ENCODE measurements at places on chromosomes 6 and 20.

GRCh38 chr20:63833776-63834490, 2.9 kb upstream of the ZBTB46 start:
- DNase-seq: no peak

DNA sequence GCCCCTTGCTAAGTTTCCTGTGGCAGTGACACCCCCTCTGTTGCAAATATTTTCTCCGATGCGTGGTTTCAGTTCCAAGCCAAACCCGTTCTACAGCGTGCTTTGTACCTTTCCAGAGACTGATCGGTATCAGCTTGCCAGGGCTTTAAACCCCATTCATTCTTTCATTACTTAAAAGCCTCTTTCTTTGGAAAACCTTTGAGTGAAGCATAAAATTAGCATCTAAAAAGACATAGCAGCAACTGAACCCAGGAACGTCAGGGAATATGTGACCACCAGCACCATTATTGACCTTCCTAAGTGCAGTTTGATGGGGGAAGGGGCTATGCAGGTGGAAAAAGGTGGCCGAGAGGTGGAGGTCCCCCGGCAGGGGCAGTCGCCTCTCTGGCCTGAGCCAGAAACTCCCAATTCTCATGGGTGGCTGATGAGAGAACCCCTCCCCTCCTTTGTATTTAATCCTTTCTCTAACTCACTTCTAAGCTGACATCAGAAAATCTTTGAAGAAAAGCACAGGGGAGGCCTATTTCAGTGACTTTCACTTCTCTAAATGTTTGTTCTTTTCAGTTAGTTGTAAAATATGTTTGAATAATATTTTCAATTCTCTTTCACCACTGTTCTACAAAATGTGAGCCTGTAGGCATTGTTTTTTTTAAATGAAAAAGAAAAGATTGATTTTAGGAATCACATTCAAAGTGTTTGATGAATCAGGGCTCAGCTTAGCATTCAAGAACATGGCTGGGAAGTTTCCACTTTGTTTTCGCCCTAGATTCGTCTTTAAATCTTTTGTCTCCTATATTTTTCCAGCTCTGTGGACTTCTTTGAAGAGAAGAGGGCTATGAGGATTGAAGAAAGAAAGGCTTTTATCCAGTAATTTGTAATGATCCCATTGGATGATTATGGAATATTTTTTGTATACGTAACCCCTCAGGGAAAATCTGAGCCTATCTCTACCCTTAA, 89.2 kb downstream of the RSPH3 start:
- peak; percentile 68 for DNase-seq

GRCh38 chr6:115838763-115839401, 221.8 kb downstream of the FRK start:
- peak; percentile 62 for DNase-seq

GRCh38 chr20:4202441-4202840, 187.1 kb upstream of the RNF24 start:
- no peak for DNase-seq

GRCh38 chr6:21587961-21588480, 5.5 kb upstream of the SOX4 start:
- DNase-seq: peak; percentile 81

DNA sequence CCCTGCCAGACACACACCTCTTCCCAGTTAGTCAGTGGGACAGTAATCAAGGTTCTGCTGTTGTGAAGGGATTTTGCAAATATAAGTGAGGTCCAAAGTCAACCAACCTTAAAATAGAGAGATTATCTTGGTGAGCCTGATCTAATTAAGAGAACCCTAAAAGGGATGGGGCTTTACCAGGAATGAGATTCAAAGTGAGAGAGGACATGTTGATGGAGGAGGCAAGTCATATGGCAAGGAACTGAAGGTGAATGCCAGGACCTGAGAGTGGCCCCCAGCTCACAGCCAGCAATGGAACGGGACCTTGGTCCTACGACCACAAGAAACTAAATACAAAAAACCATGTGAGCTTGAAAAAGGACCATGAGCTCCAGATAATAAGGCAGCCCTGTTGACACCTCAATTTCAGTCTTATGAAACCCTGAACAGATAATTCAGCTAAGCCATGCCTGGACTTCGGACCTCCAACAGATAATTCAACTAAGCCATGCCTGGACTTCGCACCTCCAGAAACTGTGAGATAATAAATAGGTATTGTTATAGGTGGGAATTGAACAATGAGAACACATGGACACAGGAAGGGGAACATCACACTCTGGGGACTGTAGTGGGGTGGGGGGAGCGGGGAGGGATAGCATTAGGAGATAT, 253.4 kb downstream of the GMPR start:
- no peak for DNase-seq

- no peak for DNase-seq
Measured at GRCh38 chr6:164066335-164066734, 651.8 kb downstream of the QKI start.

DNA sequence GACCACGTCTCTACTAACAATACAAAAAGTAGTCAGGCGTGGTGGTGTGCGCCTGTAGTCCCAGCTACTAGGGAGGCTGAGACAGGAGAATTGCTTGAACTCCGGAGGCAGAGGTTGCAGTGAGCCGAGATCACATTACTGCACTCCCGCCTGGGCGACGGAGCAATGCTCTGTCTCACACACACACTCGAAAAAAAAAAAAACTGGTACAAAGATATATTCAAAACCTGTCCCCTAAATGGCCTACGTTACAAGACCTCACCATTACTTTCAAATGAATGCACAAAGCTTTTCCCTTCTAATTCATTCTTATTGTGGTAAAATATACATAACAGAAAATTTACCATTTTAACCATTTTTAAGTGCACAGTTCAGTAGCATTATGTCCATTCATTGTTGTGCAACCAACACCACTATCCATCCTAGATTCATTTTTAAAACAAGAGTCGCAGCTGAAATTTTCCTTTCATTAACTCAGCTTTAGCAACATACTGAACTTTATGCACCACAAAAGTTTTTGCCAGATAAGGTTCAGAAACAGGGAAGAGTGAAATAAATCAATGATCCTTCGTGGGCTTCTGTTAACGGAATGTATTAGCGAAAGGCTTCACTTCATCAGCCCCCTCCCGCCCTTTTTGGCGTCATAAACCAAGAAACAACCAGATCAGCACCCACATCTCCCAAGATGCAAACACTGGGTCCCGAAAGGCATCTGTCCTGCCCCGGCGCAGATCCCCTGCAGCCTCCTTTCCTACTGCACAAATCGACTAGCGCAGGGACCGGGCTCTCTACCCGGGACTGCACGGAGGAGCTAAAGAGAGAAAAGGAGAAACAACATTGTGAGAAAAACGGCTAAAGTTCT, 825 bp upstream of the FAM135A start:
- DNase-seq: no peak

- DNase-seq: peak; percentile 56
Measured at GRCh38 chr6:150689900-150690590, 90.4 kb downstream of the PLEKHG1 start.

DNA sequence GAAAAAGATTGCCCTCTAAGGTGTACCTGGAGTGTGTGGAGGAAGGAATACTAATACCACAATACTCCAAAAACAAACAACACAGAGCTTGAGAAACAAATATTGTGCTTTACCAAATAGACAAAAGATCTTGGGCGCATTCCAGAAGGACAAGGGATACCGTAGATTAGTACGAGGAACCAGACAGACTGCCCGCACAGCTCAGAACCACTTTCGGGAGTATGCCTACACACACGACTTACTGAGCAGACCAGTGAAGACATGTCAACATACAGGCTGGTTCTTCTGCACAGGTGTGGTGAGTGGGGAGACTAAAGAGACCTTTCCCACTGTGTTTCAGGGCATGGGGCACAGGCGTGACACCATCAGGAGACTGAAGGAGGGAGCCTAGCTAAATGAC, 15.8 kb upstream of the FOXQ1 start:
- DNase-seq: no peak

DNA sequence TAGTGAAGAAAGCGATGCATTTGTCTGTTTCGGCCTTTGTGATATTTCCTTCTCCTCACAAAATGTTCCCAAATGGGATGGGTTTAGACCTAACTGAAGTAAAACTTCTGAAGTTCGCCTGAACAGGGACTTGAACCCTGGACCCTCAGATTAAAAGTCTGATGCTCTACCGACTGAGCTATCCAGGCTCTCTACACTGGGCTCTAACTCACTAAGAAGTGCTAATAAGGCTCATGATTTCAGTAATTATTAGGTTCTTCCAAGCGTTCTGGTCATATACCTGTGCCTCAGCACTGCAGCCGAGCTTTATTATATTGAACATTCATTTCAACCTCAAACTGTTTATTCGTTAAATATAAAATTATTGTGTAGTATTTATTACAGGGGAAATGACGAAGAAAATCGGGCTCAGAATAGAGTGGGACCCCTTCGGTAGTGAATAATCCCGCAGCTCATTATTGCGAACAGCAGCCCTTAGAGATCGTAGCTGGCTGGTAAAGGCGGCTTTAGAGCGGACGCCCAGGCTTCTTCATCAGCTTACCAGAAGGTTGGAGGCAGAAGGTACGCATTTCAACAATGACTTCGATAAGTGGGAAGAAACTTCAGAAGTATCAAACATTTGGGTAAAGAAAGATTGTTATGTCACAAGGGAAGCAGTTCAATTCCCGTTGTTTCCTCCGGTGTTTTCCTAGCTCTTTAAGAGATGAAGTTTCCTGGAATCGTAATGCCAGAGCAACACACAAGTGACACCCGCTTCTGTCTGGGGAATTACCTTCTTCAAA, 119.0 kb upstream of the ZNF184 start:
- peak; percentile 75 for DNase-seq

- no peak for DNase-seq
Measured at GRCh38 chr6:145948328-145948727, 15.8 kb downstream of the SHPRH start.

GRCh38 chr6:76422511-76423213, 350.2 kb upstream of the IMPG1 start:
- no peak for DNase-seq

GRCh38 chr6:9761220-9761619, 653.7 kb downstream of the TFAP2A start:
- no peak for DNase-seq

DNA sequence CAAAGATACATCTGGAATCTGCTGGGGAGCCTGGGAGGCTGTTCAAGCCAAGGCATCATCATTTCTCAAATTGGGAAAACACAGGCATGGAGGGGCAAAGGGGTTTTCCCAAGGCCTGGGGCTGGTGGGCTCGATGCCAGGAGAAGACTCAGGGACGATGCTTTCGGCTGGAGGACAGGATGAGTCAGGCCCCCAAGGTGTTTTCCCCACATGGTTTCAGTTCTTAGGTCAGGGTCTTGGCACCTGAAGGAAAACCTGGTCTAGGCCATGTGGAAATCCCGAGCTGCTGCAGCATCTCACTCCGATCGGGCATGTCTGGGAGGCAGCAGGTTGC, 348.1 kb downstream of the CDC5L start:
- peak; percentile 87 for DNase-seq

GRCh38 chr20:57589123-57589727, 28.3 kb downstream of the PCK1 start:
- DNase-seq: no peak

- DNase-seq: no peak
Measured at GRCh38 chr6:147268254-147268653, 64.0 kb downstream of the STXBP5 start.

DNA sequence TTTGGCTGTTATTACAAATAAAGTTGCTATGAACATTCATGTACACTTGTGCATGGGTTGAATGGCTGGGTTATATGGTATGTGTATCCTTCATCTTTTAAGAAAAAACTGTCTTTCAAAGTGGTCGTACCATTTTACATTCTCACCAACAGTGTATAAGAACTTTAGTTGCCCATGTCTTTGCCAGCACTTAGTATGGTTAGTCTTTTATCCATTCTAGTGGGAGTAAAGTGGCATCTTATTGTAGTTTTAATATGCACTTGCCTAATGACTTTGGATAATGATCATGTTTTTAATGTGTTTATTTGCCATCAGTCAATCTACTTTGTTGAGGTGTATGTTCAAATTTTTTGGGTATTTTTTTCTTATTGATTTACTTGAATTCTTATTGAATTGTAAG, 32.5 kb upstream of the ECI2 start:
- no peak for DNase-seq

- DNase-seq: peak; percentile 50
Measured at GRCh38 chr6:158867381-158868121, 48.4 kb upstream of the EZR start.

DNA sequence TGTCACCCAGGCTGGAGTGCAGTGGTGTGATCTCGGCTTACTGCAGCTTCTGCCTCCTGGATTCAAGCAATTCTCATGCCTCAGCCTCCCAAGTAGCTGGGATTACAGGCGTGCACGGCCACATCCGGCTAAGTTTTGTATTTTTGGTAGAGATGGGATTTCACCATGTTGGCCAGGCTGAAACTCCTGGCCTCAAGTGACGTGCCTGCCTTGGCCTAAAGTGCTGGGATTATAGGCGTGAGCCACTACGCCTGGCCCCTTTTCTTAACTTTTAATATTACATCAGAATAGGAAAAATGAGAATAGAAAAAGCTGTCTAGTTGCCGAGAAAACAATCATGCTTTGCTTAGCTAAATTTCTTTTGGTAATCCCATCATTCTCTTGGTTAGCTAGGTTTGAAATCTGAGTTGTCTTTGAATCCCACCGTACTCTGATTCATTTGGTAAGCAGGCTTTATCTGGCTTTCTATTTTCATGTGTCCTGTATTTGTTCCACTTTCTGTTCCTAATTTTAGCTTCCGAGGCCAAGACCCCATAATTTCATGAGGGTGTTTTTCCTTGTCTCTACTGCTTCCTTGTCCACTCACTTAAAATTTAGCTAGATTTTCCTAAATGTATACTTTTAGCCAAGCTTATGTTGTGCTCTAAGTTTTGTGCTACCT, 83.5 kb downstream of the NCOA3 start:
- peak; percentile 42 for DNase-seq

GRCh38 chr6:119966484-119966883, 616.9 kb upstream of the MAN1A1 start:
- peak; percentile 52 for DNase-seq

- no peak for DNase-seq
Measured at GRCh38 chr20:57252559-57253162, 13.8 kb downstream of the BMP7 start.

GRCh38 chr6:139187489-139187888, 52.6 kb downstream of the HECA start:
- no peak for DNase-seq

- no peak for DNase-seq
Measured at GRCh38 chr6:70370496-70370895, 42.8 kb upstream of the FAM135A start.

DNA sequence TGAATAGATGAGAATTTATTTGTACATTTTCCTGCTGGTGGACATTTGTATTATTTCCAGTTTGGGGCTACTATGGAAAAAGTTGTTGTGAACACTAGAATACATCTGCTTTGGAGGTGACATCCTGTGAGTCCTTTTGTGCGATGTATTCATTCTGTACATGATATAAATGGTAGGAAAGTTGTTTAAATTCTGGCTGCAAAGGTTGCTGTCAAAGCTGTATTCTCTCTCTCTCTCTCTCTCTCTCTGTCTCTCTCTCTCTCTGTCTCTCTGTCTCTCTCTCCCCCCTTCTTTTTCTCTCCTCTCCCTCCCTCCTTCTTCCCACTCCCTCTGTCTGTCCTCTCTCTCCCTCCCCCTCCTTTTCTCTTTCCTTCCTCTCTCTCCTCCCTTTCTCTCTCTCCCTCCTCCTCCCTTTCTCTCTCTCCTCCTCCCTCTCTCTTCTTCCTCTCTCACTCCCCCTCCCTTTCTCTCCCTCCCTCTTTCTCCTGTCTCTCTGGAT, 25.3 kb downstream of the SLC13A3 start:
- no peak for DNase-seq

- no peak for DNase-seq
Measured at GRCh38 chr6:35208419-35208818, 5.3 kb upstream of the SCUBE3 start.

Data from GM12865 (cell line).